ENCODE measurements at places on chromosomes 4 and X.

DNA sequence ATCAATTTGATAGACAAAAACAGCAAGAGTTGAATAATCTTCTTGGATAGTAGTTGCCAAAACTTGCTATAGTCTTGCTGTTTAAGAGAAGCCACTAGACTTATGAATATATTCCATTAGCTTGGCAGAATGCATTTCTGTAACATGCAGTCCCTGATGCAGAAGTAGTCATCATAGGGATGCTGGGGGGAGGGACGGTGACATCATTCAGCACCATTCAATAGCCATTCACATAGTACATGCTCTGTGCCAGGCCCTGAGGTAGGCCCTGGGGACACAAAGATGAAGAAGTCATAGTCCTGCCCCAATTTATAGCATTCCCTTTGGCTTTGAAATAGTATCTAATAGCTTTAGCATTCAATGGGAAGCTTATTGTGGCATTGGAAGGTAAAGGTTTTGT is 185.5 kb upstream of the AFF2 start:
- DNase-seq: no peak

DNA sequence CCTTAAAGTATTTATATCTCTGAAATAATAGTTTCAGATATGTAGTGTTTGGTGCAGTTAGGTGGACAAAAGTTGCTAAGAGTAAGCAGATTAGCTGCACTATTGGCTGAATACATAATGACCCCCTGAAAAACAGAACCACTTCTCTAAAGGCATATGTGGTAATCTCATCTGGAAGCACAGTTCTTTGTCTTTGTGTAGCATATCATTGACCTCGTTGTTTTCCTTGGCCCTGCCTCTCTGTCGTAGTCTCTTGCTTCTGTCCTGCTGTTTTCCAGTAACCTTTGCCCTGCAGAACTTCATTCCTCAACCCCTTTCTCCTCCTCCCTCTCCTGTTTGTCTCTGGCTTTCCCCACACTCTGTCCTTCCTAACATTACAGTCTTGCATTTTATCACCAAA is 41.4 kb downstream of the JADE3 start:
- DNase-seq: no peak

- no peak for DNase-seq
These were observed 5.1 kb upstream of the MYOZ2 start for GRCh38 chr4:119130365-119131065.

DNA sequence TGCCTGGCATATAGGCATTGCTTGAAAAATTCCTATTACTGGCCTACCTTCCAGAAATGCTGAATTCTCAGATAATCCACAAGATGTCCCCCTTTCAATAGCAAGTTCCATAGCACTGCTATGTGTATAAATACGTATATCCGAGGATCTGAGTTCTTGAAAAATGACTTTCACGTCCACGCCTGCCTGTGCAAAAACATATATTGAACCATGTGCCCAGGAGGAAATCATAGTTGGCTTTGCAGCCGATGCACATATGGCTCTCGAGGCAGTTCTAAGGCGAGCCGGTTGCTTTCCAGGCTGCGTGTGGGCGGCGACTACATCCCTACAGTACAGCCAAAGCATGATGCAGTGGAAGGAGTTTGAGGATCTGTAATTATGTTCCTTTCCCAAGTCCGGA is 55.4 kb upstream of the ESX1 start:
- no peak for DNase-seq

GRCh38 chrX:30690330-30690729 is 37.1 kb downstream of the GK start:
- no peak for DNase-seq

GRCh38 chrX:154607370-154607769 is 11.7 kb downstream of the CTAG1B start:
- DNase-seq: no peak

GRCh38 chr4:38686682-38687081 is 22.7 kb downstream of the KLF3 start:
- no peak for DNase-seq

DNA sequence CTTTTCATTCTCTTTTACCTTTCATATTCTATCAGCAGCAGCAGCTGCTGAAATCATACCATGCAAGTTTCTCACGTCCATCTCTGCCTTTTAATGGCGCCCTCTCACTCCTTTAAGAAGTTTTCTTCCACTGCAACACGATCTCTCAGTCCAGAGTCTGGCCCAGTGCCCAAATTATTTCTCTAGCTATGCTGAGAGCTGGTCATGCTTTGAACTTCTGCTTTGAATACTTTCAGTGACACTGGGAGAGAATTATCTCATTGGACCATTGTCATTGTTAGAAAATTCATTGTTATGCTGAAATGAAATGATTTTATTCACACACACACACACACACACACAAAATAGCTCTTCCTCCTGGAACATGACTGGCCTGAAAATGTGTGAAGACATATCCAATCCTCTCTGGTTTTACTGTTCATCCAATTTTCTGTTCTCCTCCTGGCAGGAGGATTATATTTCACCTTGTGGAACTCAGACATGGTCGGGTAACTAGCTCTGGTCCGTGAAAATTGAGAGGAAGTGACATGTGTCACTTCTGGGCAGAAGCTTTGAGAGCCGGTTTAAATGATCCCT is 1.3 kb upstream of the PDHA1 start:
- no peak for DNase-seq

- DNase-seq: no peak
These were observed 4.3 kb downstream of the SLC6A8 start for GRCh38 chrX:153692003-153692402.

GRCh38 chrX:20711366-20711765 is 444.7 kb upstream of the RPS6KA3 start:
- no peak for DNase-seq

GRCh38 chrX:10047631-10048030 is 80.5 kb downstream of the CLDN34 start:
- DNase-seq: no peak

DNA sequence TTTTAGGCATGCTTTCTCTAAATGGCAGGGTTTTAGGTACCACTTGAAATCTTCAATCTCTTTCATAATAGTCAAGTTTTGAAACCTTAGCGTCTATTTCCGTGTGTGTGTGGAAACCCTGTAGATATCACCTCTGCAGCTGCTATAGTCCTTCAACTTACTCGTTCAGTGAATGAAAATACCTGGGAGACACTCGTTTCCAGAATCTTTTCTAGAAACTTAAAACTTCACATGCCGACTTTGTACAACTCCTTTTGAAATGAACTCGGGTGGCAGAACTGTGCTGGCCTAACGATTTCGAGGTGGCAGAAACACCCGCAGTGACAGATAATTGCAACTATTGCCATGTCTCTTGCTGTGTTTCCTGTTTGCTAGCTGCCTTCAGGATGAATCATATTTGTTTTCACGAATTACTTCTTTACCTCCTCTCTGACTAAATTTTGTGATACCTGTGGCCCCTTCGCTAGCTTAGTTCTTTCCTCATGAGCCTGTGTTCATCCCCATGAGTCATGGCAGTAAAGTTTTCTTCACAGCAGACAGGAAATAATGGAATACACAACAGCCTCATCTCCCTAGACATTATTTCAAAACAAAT is 104.7 kb upstream of the SMIM10 start:
- DNase-seq: no peak

DNA sequence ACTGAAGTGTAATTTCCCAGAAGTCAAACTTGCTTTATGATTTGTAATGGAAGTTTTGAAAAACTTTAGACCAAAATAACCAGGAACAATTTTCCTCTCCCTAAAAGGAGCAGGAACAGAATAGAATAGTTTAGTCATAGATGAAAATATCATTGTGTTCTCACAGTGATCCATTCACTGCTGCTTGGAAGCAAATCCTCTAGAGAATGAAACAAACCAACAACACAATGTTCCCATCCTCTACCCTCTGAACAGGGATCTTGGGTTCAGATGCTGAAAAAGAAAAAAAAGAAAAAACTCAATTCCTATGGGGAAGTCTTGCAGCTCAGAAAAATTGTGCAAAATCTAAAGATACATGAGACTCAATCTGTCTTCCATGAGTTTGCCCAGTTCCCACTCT is 12.2 kb downstream of the DSPP start:
- no peak for DNase-seq

DNA sequence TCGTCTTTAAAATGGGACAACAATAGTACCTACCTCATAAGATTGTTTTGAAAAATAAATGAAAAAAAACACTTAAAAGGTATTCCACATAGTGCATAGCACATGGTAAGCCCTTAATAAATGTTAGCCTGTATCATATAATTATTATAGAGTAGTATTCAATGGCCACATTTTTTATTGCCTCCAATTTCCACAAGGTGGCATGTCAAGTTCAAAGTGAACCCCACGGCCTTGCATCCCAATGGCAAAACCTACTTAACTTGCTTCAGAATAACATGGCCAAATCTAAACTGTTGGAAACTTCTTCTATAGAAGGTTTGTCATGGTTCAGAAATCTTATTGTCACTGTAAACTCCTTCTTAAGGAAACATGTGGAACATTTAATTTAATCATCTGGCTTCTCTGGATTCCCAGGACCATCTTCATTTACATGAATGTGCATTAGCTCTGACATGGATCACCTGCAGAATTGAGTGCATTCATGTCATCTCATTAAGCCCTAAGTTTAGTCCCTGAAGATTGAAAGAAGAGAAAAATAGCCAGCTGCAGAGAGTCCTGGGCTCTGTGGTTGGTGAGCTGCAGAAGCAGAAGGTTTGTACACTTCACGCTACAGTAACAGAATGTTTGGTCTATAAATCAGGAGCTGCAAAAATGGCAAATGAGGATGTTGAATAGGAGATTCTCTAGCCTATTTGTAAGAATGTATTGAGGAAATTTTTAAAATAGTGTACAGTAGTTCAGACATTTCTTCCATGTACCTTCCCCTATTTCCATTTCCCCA is 61.0 kb downstream of the ANXA3 start:
- no peak for DNase-seq

DNA sequence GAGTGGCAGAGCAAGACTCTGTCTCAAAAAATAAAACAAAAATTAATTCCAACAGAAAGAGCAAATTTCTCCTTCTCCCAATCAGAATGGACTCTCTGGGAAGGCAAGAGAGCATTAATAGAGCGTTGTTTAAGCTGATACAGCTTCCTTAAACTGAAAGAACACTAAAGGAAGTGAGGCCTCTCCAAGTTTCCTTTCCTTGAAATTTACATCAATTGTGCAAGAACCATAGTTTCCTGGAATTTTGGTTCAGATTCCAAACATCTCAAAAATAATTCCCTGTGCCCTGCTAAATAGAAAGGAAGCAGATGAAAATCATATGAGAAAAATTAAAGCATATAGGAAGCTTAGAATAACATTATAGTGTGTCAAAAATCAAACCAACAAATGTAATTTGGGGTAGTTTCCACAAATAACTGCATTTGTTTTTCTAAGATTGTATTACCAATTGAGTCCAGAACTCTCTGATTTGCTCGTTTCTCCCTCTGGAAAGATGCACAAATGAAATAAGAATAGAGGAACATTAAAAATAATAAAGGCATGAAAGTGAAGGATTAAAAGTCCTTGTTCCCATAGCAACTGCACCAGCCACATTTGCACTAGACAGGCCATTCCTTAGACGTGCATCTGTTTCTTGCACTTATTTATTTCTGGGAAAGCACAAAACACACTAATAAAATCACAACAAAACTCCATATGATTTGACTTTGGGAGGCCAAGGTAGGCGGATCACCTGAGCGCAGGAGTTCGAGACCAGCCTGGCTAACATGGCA is 3.7 kb upstream of the FAM241A start:
- no peak for DNase-seq

DNA sequence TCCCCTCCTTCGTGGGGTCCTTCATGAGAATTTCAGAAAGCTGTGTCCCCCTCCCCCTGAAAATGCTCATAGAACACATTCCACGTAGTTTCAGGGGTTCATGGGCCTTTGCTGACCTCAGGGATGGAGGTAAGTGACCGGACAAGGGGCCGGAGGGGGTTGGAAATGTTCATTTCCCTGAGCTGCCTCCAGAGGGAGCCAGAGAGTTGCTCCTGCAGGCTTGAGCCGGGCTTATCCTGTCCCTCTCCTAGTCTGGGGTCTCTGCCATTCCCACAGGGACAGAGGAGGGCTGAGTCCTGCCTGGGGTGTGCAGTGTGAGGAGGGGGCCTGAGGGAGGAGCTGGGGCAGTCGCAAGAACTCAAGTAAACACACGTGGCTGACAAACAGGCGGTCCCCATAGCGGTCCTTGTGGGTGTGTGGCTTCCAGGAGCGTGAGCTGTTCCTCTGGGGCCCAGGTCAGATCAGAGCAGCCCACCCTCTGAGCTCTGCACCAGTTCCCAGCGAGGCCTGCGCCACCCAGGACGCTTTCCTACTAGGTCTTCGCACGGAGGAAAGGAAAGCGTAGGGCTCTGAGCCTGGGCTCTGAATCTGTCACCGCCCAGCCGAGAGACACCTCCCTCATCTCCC is 62.5 kb downstream of the WFS1 start:
- DNase-seq: no peak

DNA sequence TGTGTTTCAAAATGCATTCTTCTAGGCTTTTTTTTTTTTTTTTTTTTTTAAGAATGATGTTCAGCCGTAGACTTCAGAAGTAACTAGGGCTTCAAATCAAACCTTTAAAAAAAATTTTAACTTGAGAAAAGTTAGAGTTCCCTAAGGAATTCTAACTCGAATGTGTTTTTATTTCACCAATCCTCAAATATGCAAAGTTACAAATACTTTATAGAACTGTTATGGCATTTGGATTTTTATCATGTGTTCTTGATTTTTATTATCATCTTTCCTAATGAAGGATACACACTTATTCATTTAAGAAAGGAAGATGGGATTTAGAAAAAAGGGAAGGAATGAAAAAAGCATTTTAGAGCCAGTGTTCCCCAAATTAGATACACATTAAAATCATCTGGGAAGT is 200.6 kb upstream of the LDB2 start:
- DNase-seq: no peak

DNA sequence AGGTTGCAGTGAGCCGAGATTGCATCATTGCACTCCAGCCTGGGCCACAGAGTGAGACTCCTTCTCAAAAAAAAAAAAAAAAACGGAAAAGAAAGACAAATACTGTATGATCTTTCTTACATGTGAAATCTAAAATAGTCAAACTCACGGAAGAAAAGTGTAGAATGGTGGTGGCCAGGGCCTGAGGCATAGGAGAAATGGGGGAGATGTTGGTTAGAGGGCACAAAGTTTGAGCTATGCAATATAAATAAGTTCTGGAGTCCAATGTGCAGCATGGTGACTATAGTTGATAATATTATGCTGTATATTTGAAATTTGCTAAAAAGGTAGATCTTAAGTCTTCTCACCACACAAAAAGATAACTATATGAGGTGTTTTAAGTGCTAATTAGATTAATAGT is 1.3 kb upstream of the FGA start:
- DNase-seq: no peak

- DNase-seq: no peak
These were observed 7.2 kb upstream of the ADD1 start for GRCh38 chr4:2836391-2836859.

- DNase-seq: peak; percentile 78
These were observed 483.6 kb downstream of the BCOR start for GRCh38 chrX:39613997-39614679.

- DNase-seq: no peak
These were observed 484.5 kb downstream of the IL1RAPL1 start for GRCh38 chrX:29071525-29072320.

All from T-helper 2 cell (primary cell).